ENCODE measurements at places on chromosomes 4 and X.
A peak's percentile ranks its signal among the peaks of the same experiment; 100 is the strongest.

DNA sequence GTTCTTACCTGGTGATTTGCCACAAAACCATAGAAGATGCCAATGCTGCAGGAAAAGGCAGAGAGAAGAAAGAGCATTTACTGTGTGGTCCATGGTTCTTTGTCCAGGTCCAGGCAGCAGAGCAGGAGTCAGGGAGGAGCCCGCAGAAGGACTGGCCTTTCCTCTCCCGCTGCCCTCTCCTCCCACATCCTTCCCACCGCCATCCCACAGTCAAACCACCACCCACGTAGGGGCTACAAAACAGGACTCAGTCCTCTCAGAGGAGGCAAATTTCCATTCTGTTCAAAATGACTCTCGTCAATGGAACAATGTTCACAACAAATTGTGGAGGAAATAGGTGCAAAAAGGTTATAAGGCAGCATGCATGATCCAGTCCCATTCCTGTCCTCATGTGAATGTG, 58.6 kb downstream of the PROM1 start:
- no peak for DNase-seq

GRCh38 chr4:103046416-103047290, 27.1 kb upstream of the SLC9B1 start:
- DNase-seq = peak; percentile 64

DNA sequence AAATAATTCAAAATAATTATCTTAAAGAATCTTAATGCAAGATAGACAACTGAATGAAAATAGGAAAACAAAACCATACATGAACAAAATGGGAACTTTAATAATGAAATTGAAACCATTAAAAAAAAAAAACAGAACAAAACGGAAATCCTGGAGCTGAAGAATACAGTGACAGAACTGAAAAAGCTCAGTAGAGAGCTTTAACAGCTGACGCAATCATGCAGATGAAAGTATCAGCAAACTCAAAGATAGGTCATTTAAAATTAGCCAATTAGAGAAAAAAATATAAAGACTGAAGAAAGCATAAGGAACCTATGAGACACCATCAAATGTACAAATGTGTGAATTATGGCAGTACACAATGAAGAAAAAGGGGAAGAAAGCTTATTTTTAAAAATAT, 18.8 kb downstream of the SLC25A31 start:
- DNase-seq = no peak

GRCh38 chr4:17169699-17170098, 271.3 kb upstream of the LDB2 start:
- no peak for DNase-seq

DNA sequence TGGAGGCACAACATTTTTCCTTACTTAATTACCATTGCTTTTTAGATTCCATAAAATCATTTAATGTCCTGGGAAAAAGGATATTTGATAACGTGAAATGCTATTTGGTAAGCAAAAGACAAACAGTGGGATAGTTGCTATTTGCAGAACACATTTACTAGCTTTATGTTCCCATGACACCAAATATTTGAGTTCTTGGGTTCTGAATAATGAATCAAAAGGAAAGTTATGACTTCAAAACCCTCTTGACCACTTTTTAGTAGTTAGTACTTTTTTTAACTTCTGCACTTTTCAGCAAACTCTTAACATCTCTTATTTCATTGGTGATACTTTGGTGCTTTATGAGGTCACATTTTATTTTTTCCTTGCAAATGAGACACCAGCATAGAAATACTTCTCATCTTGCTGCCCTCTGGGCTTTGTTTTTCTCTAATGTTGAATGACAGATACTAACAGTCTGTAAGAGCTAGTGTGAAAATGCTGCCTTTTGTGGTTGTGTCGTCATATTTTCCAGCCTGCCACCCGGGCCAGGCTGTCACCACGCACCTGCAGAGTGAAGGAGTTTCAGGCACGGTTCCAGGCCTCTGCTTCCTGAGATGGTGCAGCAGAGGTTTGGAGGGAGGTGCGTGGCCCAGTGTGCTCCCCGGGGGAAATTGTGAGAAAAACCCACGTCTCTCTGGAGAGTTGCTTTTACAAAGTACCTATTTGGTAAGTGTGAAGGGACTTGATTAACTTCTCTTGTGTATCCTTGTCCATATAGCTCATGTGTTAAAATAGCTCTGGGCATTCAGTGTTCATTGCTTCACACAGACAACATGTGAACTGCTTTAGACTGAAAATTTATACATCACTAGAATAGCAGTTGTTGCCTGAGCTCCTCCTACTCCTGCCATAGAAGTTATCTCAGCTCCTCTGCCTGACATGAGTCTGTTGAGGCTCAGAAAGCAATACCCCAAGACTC, 34.7 kb downstream of the MSL3 start:
- no peak for DNase-seq

- DNase-seq = peak; percentile 81
Observed at GRCh38 chr4:6109842-6110560, 90.3 kb downstream of the JAKMIP1 start.

DNA sequence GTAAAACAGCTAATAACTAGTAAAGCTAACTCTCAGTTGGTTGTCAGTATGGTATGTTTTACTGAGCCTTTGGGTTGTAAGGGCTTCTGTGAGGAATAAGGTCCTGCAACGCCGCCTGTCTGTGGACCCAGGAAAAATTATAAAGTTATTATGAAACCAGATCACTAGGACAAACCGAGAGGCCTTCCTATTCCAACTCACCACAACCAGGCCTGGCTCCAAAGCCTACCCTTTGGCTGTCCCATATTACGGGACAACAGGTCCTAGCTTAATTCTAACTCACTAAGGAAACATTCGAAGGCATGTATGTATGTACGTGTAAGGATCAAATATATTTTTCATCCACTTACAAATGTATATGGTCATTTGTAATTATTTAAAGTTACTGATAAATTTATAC, 1.4 kb downstream of the ANKRD17 start:
- DNase-seq = peak; percentile 76

GRCh38 chrX:80648023-80648422, 161.7 kb downstream of the BRWD3 start:
- no peak for DNase-seq

GRCh38 chr4:83582289-83582785, 46.4 kb downstream of the GPAT3 start:
- no peak for DNase-seq

- no peak for DNase-seq
Observed at GRCh38 chrX:118751950-118752783, 24.8 kb downstream of the IL13RA1 start.
